CD4-positive, alpha-beta T cell treated with Interleukin-1 beta for 1 hour (primary cell): ENCODE measurements at places on chromosomes 12 and 14.

GRCh38 chr12:82608706-82609105 lies 78.0 kb upstream of the TMTC2 start:
- DNase-seq: no peak

GRCh38 chr12:89348894-89349699 lies 3.2 kb downstream of the DUSP6 start:
- peak; percentile 4 for DNase-seq

- peak; percentile 12 for DNase-seq
Measured at GRCh38 chr12:102702447-102703114, 214.5 kb downstream of the PAH start.

- peak; percentile 75 for DNase-seq
Measured at GRCh38 chr12:47360771-47361388, 281.1 kb upstream of the AMIGO2 start.

- DNase-seq: no peak
Measured at GRCh38 chr14:102318781-102319276, 717 bp upstream of the ZNF839 start.
